ENCODE measurements at places on chromosomes 1 and 21. TPM values are rescaled to one million over a fixed set of nuclear protein-coding genes. Genes with fewer than 3 reads are reported as not detected.

- DNase-seq = no peak
These were observed 13.5 kb downstream of the TRAF3IP3 start for GRCh38 chr1:209769171-209769904.

GRCh38 chr1:183223467-183223866, 37.4 kb downstream of the LAMC2 start:
- no peak for DNase-seq

DNA sequence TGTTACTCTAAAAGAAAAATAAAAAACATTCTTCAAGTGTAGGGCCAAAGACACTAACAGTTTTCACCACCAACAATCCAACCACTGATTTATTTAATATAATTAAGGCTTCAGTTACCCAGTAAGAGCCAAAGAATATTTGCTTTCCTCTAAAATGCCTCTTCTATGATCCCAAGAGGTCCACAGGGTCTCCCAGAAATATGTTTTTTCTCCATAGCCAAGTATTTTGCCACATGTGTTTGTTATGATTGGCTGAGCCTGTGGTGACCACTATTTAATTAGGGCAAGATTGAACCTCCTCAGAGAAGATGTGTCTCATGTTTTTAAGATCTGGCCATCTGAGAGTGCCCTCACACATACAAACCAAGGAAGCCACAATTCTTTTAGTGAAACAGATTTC, 135.9 kb downstream of the TPR start:
- DNase-seq = no peak

Gene LCE1C
- not detected for polyA plus RNA-seq

GRCh38 chr1:231000639-231001038, 21.7 kb downstream of the ARV1 start:
- DNase-seq = no peak

DNA sequence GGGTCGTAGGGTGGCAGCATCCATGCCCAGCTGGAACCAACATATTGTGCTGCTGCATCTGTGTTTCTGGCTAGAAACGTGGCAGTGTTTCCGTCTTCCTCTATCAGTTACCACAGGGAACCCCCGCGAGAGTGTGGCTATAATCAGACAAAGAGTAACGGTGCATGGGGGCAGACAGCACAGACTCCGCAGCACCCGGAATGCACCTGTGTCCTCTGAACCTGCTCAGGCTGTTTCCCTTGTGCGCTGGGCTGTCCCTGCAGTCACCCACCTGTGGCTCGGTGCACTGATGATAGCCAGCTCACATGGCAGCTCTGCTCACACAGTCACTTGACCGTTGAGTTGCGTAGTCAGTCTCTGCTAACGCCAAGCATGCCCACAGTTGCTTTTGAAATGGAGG, 11.4 kb upstream of the PCBP3 start:
- DNase-seq = no peak

Gene ADAM15
- polyA plus RNA-seq = 62.8 TPM

DNA sequence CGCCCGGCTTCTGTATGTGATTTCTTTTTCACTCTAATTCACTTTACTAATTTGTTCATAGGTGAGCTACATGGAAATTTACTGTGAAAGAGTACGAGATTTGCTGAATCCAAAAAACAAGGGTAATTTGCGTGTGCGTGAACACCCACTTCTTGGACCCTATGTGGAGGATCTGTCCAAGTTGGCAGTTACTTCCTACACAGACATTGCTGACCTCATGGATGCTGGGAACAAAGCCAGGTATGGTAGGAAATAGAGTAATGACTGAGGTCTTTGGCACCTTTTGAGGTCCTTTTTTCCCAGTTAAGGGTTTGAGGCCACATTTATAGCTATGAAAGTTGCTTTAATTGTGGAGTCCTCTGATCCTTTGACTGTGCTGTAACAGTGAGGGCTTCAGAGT, 56.9 kb downstream of the KIF1B start:
- no peak for DNase-seq

DNA sequence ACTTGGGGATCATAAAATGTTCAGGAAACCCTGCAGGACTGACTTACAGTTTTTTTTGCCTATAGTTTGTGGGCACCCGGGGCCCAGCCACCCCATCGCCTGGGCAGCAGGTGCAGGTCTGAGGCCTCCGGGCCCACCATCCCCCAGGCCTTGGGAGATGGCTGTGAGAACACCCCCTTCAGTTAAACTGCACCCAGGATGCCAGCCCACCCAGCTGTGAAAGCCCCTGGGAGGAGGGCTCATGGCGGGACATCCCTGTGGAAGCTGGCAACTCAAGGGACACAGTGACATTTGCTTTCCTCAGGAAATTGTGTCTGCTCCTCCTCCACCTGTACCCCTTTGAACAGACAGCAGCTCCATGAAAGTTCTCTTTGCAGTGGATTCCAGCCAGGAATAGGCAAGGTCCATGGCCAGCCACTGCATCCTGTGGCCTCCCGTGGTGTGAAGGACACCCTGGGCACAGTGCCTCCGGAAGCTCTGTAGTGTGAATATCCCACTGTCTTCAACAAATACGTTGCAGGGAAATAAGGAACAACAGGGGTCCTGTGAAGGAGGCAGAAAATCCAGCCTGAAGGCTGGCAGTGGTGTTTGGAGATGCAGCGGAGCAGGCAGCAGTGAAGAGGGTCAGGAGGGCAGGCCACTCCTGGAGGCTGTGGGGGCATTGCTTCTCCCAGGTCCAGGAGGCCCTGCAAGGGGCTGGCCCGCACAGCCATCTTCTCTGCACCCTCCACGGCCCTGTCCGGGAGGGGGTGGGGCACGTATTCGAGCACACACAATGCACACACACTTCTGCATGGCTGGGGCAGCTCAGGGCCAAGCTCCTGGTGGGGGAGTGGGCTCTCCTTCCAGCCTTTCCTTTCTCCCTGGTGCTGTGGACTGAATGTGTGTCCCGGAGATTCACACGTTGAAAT, 2.1 kb upstream of the OBSCN start:
- no peak for DNase-seq

Gene MIGA1
- polyA plus RNA-seq = 13.0 TPM

DNA sequence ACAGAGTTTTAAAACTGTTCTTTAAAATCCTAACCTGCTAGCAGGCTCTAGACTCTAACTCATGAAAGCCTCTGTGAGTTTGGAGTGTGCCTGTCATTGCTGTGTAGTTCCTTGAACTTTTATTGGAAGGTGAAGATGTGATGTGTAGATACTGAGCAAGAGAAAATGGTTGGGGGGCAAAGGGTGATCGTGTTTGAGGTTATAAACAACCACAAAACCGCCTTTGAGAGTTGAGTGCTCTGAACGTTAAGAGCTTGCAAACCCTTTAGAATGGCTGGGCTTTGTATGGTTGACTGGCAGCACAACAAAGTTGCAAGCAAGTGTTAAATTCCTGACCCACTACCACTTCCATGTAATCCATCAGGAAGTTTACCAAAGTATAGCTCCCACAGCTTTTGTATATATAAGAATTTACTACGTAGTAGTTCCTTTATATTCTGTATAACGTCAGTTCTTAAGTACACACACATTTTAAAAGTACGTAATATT, 19.6 kb downstream of the BACE2 start:
- no peak for DNase-seq

- no peak for DNase-seq
These were observed 10.1 kb downstream of the TMEM200B start for GRCh38 chr1:29113413-29114117.

DNA sequence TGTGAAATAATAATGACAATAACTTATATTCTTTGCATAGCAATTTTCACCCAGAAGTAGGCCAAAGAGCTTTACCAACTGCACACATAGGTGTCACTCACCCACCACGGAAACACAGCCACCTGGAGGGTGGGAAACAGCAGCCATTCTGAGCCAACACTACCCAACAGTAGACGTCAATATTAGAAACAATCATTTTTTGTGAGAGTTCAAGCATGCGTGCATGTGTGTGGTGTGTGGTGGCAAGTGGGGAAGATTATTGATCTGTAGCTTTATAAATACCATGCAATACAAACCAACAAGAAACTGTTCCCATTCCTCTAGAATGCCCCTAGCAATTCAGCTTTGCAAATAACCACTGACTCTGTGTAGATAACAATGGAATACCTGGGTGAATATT, 19.1 kb downstream of the PROX1 start:
- DNase-seq = no peak

DNA sequence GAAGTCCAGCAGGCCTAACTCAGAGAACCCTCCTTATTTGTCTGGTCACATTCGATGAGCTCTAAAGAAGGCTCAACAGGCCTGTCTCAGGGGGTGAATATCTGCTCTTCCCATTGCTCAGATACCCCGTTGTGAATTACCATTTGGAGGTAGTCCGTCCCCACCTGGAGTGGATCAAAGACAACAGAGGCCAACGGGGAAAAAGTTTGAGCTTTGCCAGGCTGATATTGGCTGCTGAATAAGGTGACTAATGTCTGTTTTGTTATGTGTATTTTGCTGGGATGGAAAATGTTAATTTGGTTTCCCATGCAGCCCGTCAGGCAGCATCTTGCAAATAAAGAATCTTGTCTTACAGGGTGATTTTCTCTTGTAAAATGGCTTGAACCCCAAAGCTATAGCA, 69.2 kb upstream of the EPS8L3 start:
- DNase-seq = no peak

DNA sequence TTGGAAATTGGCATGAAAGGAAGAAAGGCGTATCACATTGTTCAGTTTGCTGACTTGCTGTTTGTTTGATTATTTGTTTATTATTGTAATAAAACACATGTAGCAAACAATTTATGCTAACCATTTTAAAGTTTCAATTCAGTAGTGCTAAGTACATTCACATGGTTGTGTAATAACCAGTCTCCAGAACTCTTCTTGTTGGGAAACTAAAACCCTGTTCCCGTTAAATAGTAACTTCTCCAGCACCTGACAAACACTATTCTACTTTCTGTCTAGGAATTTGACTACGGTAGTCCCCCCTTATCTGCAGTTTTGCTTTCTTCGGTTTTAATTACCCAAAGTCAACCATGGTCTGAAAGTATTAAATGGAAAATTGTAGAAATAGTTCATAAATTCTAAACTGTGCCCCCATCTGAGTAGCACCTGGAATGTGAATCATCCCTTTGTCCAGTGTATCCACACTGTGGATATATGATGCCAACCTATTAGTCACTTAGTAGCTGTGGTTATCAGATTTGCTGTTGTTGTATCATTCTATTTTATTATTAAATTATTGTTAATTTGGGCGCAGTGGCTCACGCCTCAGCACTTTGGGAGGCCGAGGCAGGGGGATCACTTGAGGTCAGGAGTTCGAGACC, 5.5 kb downstream of the MORC3 start:
- no peak for DNase-seq

- DNase-seq = no peak
These were observed 2.1 kb upstream of the EDN2 start for GRCh38 chr1:41486371-41487125.

Gene NUAK2
- polyA plus RNA-seq = 12.1 TPM

- DNase-seq = no peak
These were observed 130.9 kb downstream of the DMRTB1 start for GRCh38 chr1:53590104-53590503.

GRCh38 chr1:174166530-174167264, 7.4 kb downstream of the RABGAP1L start:
- no peak for DNase-seq

Gene VANGL2
- 38.4 TPM for polyA plus RNA-seq

Gene PLA2G2F
- polyA plus RNA-seq = 0.44 TPM

Gene SYCP1
- polyA plus RNA-seq = 0.47 TPM

DNA sequence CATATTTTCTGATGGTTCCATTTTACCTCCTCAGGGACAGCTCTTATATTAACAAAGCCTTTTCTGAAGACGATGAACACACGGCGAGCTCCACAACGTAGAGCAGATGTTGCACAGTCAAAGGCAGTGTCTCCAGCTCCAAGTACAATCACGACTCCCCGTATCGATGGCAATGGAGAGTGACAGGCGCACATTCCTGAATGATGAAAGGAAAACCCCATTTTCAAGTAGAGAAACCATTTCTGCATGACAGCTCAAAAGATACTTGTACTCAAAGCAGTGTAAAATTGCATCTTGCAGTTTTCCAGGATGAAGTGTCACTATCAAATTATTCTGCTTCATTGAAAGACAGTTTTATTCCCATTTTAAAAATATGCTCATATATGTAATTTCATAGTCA, 327.6 kb downstream of the DPYD start:
- DNase-seq = no peak

GRCh38 chr1:83704350-83704749, 294.6 kb downstream of the TTLL7 start:
- DNase-seq = no peak

DNA sequence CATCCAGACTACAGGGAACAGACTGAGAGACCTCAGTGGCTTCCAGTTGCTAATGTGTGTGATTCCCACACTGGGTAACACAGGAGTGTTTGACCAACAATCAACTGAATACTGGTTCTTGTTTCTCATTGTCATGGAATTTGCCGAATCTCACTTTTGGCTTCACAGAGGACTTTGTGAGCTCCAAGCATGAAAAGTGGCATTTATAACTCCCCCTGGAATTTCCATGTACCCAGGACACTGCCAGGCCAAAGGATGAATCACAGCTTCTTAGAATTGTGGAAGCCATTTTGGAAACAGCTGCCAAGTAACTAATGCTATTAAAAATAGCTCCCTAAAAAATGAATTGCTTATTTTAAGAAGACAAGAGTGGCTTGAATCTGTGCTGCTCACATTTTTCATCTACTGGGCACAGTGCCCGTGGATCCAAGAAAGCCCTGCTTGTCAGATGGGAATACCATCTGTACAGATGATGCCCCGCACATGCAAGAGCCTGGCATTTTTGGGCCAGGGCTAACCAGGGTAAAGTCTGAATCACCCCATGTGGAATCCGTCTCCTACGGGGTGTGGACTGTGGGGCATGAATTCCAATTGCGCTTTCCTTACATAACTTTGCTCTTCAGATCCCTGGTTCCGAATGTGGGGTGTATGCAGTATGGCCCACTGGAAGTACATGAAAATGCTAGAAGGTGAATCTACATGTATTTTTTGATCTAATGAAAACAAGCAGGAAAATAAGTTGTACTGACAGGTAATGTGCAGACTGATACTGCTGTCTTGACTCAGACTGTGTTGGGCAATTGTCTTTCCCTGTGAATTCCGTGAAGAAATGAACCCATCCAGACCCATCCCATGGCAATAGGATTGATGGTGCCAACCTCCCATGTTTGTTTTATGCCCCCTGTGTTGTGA, 487.3 kb downstream of the SIPA1L2 start:
- no peak for DNase-seq

GRCh38 chr1:151590961-151591360, 20.9 kb upstream of the SNX27 start:
- no peak for DNase-seq

DNA sequence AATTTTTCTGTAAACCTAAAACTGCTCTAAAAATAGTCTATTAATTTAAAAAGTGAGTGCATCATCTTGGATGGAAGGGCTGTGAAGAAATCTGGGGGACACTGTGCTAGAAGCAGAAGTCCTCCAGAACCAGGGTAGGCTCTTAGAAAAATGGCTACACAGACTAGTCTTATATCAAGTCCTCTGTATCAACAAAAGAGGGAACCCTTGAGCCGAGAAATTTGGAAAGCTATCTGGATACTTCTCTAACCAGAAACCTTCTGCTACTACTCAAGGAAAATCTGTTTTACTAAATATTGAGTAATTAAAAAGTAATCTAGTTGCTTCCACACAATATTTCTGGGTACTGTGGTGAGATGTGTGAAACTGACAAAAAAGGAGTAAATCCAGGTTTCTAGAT, 92.1 kb downstream of the WDR3 start:
- no peak for DNase-seq

- DNase-seq = no peak
These were observed 333.6 kb upstream of the CAMK1G start for GRCh38 chr1:209249785-209250440.

Gene S100A14
- 19.6 TPM for polyA plus RNA-seq

Gene PLD5
- 1.0 TPM for polyA plus RNA-seq

Gene TEDDM1
- 0.07 TPM for polyA plus RNA-seq

GRCh38 chr1:84089465-84089864, 54.6 kb upstream of the PRKACB start:
- DNase-seq = no peak

Gene SPRR1A
- not detected for polyA plus RNA-seq

Gene GRIK1
- polyA plus RNA-seq = 1.7 TPM
